ENCODE measurements at places on chromosomes 6 and 20.

- no peak for DNase-seq
Measured at GRCh38 chr6:63689421-63689820, 53.8 kb downstream of the PHF3 start.

DNA sequence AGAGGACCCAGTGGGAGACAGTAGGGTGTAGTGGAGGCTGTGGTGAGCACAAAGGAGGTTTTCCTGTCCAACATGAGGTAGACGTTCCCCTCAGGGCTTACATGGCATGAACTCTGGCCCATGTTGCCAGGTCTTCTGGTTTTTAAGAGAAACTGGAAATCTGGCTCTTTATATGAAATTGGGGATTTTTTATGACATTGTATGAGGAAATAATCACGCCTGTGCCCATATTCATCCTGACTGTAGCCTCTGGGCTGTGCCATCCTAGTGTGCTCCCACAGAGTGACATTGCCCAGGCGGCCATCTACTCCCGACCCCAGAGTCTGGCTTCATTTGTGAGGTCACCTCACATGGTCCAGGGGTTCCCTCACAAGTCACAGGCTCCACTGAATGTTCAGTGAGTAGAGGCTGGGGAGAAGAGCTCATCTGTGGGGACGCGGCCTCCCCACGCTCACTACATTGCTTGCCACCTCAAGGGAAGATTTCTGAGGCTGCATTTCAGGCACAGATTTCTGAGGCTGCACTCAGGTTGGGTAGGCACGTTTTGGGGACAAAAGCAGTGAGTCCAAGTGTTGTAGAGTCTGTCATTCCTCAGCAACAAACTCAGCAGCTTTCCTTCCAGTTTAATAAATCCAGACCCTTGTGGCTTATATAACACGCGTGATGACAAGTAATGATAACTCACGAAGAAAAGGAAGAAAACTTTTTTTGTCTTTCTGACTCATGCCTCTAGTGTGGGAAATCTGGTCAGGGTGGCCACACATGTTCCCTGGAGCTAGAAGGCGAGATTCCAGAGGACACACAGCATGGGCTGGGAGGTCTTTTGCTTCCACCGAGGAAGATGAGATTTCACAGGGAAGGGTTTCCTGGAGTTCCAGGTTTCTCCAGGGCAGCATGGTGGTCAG is 41.7 kb downstream of the SLC24A3 start:
- DNase-seq, result no peak

- DNase-seq, result no peak
Measured at GRCh38 chr6:69719602-69720193, 77.1 kb downstream of the LMBRD1 start.

DNA sequence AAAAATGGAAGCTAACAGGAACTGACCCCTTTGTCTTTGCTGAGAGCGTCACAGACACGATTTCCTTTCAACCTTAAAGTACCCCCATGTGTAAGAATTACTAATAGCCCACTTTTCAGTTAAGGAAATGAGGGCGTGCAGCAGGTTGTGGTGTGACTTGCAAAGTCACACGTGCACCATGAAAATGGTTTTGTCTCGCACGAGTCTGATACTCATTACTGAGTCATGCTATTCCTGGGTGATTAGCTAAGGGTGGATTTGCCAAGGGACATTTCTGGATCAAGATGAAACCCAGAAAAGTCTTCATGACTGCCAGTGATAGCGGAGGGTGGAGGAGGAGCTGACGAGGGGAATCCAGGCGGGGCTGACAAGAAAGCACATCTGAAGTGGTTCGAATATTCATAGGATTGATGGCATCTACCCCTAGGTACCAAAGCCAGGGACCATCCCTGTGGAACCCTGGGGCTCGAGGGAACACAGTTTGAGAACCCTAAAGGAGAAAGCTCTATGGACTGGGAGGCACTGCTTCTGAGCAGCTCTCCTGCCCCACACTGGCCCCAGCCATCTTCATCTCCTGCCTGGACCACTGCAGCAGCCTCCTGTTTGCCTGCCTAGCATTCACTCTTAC is 12.1 kb upstream of the NFATC2 start:
- no peak for DNase-seq

DNA sequence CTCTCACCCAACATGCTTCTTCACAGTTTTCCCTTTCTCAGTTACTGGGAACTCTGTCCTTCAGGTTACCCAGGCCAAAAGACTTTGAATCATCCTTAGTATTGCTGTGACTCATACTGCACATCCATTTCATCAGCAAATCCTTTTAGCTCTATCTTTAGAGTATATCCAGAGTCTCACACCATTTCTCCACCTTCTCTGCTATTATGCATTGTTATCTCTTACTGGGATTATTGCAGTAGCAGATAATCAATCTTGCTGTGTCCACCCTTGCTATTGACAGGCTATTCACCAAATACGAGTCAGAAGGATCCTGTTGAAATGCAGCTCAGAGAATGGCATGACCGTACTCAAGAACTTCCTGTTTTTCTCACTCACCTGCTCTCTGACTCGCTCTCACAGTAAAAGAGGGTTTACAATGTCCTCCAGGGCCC is 57.3 kb downstream of the BCKDHB start:
- DNase-seq, result no peak

GRCh38 chr20:61732511-61733210 is 333.0 kb downstream of the TAF4 start:
- no peak for DNase-seq
